SK-MEL-5 (cell line): ENCODE measurements at places on chromosomes 3 and 15. TPM values are rescaled to one million over a fixed set of nuclear protein-coding genes. Genes with fewer than 3 reads are reported as not detected.

DNA sequence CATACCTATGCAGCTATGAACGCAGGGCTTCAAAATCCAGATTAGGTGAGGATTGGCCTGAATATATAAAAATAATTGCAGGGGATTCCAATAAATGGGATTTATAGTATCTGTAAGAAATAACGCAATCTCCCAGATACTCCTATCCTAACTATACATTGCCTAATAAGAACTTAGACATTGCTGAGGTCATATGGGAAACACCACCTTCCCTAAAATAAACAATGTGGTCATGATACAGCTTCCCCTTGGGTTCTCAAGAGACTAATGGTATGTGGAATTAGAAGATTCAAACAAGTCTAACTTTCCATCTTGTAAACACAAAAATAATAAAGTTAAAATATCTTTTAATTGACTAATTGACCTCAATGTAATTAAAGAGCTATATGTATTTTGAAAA lies 28.2 kb downstream of the UBE3A start:
- DNase-seq = no peak

DNA sequence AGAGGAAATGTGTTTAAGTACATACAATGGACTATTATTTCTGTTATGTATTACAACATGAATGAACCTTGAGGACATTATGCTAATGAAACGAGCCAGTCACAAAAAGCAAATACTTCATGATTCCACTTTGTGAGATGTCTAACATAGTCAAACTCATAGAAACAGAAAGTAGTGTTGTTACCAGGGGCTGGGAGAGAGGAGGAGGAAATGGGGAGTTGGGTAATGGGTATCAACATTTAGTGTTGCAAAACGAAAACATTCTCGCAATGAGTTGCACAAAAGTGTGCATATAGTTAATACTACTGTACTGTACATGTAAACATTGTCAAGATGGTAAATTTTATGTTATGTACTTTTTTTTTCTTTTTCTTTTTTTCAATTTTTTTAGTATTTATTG lies 194.3 kb downstream of the IL5RA start:
- peak; percentile 8 for DNase-seq

The C3orf20 gene
- not detected in 2 replicates for total RNA-seq

The CCDC39 gene
- not detected in 2 replicates for total RNA-seq

The MAP1A gene
- 0.87 and 0.90 TPM in 2 replicates for total RNA-seq
